ENCODE measurements at places on chromosomes 11 and 22. TPM values are rescaled to one million over a fixed set of nuclear protein-coding genes. Genes with fewer than 3 reads are reported as not detected.

Gene USP35
- polyA plus RNA-seq = 5.1 TPM

Gene SEC14L6
- 0.02 TPM for polyA plus RNA-seq

Gene INSC
- 0.63 TPM for polyA plus RNA-seq

Gene BACE1-AS
- 2.2 TPM for polyA plus RNA-seq

Gene TCN2
- 5.8 TPM for polyA plus RNA-seq

Gene SOX10
- not detected for polyA plus RNA-seq

Gene NFRKB
- 28.3 TPM for polyA plus RNA-seq

Gene LRRC74B
- polyA plus RNA-seq = not detected

Gene SERPING1
- polyA plus RNA-seq = 15.3 TPM

Gene OR5J2
- not detected for polyA plus RNA-seq

Gene CNTF
- polyA plus RNA-seq = 0.46 TPM

Gene PRDM11
- 1.7 TPM for polyA plus RNA-seq

Gene TMEM191C
- polyA plus RNA-seq = 0.85 TPM

Gene FAM83F
- 24.7 TPM for polyA plus RNA-seq

Gene CREB3L1
- not detected for polyA plus RNA-seq

Gene OR10V1
- not detected for polyA plus RNA-seq

Gene IFITM1
- 5.1 TPM for polyA plus RNA-seq

Gene CAT
- 48.7 TPM for polyA plus RNA-seq

Gene NLRP14
- 0.02 TPM for polyA plus RNA-seq

Gene SORL1
- polyA plus RNA-seq = 57.2 TPM

Gene NCAPH2
- polyA plus RNA-seq = 33.3 TPM

Gene DGAT2
- polyA plus RNA-seq = 2.4 TPM

Data from mammary epithelial cell (primary cell).